ENCODE measurements at places on chromosomes 6 and 20.

GRCh38 chr6:72758901-72759300 is 137.0 kb downstream of the KCNQ5 start:
- DNase-seq: no peak

DNA sequence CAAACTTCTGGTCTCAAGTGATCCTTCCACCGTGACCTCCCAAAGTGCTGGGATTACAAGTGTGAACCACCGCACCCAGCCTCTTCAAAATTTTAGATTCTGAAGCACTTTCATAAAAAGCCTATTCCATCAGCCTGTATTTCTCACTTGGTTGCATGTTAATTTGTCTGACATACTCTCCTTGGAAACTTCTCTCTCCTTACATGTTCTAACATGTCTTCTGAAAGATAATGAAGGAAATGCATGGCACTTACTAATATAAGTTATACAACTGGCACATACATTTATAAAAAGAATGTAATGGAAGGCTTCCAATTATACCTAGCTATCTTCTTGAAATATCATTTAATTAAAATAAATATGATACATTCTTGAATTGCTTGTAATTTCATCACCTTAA is 597.5 kb downstream of the TBC1D32 start:
- no peak for DNase-seq

GRCh38 chr6:14770040-14770439 is 475.8 kb upstream of the JARID2 start:
- DNase-seq: no peak

DNA sequence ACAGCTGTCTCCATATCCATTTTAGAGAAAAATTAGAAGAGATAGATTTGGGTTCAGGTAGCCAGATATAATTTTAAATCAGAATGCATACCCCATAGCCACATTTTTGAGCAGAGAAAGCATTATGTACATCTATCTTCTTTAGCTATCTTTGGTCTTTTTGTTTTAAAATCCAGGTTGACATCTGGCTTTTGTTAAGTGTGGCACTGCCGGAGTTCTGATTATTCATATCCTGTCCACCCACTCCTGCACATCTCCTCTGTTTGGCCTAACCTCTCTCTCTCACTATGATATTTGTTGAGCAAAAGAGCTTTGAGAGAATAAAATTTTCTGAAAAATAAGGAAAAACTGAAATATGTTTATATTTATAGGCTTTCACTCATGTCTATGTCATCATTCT is 189.7 kb downstream of the PACRG start:
- DNase-seq: no peak

GRCh38 chr20:20017001-20017843 is at the start of gene NAA20:
NAA20 (plus strand) TSS chr20:20017362; CDS start chr20:20017397, 35 bp downstream.
- peak; percentile 89 for DNase-seq

DNA sequence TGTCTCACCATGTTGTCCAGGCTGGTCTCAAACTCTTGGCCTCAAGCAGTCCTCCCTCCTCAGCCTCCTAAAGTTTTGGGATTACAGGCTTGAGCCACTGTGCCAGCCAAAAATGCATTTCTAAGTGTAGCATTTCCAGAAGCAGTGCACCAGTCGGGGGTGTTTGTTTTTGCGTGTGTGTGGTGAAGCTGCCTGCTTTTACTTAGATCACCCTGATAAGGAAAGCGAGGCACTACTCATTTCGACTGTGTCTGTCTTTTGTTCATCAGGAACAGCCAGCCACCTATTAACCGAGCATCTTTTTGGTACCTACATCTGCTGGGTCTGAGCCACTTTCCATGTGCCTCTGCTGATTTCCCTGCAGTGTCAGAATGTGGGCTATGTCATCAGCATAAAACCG is 18.7 kb downstream of the SIRT5 start:
- no peak for DNase-seq
